ENCODE measurements at places on chromosomes 1 and 21.

GRCh38 chr1:67951014-67951413 lies 99.4 kb downstream of the DIRAS3 start:
- no peak for DNase-seq

- peak; percentile 50 for DNase-seq
These were observed 5.8 kb downstream of the KISS1 start for GRCh38 chr1:204190212-204191211.

DNA sequence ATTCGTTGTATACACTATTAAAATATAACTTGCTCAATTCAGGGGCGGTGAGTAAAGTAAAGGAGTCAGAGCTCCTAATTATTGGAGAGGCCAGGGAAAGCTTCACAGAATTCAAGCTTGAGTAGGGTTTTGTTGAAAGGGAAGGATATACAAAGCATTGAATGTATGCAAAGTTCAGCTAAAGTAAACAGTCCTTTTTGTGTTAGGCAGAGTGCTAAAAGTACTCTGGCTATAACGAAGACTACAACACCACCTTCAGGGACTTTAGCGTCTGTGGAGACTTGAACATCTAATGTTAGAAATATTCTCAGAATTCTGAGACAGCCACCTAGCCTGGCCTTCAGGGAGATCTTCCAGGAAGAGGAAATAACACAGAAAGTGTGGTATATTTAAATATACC lies 1.1 kb downstream of the FALEC start:
- DNase-seq = no peak

DNA sequence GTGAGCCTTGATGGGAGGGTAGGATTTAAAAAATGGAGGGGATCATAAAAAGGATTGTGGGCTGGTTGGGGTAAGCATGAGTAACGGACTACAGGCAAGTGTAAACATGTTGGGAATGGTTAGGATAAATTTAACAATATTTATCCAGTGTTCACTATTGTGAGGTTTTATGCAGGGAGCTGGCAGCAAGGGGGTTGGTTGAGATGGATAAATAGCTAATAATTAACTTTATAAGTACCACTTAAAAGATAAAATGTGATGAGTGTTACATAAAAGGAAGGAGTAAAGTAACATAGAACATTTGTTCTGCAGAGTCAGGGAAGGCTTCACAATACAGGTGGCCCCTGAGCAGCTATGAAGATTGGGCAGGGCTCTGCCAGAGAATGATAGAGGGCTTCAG lies 109.0 kb downstream of the NGF start:
- no peak for DNase-seq

GRCh38 chr1:193806079-193807048 lies 620.0 kb upstream of the B3GALT2 start:
- peak; percentile 13 for DNase-seq

DNA sequence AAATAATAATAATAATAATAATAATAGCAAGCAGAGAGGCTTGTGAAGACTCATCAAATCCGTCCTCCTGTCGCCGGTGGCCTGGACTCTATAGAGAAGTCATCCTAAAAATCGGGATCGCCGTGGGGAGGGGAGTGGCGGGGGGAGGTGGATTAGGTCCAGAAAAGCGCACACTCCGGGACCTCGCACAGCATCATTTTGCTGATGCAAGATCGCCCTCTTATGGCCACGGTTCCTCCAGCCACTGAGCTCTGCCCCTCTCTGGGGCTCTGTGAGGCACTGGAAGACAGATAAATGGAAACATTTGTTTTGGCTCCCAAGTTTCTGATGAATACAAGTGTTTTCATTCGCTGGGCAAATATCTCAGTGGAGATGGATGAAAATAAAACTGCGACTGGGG lies 612.0 kb downstream of the MATN1 start:
- peak; percentile 14 for DNase-seq

DNA sequence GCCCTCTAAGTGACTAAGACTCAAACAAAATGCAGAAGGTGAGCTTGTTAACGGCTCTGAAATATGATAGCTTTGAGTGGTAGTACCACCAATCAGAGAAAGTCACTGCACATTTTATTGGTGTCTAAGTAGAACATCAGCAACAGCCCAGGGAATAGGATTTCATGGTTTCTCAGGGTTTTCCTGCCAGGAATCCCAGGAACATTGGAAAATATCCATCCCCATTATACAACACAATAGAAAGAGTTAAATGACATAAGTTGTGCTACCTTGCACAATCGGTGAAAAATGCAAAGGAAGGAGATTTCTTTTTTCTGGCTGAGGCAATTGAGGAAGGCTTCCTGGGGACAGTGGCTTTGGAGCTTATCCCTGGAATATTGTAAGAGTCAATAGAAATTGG lies 283.1 kb downstream of the HLX start:
- no peak for DNase-seq

All from astrocyte (in vitro differentiated cells and primary cell).